T-helper 9 cell (primary cell): ENCODE measurements at places on chromosomes 5 and 9.

DNA sequence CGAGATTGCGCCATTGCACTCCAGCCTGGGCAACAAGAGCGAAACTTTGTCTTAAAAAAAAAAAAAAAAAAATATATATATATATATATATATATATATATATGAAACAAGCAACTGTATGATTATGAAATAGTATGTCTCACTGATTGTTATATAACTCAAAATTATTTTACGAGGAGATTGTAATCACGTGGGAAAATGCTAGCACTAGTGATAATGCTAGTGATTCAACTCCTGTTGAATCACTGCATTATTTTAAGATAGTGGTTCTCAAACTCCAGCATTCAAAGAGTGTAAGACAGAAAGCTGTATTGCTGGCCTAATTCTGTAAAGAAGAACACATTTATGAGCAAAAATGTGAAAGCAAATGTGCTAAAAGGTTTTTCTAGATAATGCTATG lies 12.4 kb upstream of the PTPN3 start:
- no peak for DNase-seq

DNA sequence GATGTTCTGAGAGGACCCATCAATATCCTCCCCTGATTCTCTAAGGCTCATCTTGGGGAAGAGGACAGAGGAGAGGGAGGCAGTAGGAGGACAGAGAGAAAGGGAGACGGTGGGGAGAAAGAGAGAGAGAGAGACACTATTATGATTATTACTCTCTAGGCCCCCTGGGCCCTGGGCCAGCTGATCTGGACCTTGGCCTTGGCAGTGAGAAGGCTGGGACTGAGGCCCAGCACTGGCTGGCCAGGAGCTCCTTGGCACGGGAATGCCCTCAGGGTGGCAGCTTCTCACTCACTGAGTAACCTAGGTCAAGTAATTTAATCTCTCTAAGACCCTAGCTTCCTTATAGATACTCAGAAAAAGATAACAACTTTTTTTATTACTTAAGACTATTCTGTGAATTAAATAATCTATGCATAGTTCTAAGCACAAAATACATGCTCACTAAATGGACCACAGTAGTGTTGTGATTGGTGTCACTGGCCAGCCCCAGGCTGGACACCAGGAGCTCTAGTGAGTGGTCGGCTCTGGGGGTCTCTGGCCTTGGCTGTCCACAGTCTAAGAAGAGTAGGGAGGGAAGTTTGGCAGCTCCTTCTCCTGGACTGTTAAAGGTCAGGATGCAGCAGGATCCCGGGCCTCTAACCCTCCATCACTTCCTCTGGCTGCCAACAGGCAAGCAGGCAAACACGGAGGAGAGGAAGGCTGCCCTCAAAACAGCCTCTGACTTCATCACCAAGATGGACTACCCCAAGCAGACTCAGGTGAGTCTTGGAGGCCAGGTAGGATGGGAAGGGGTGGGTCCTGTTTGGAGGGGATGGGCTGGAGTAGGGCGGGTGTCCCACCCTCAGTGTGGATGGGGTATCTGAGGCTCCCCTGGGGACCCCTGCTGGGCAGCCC lies 50.0 kb downstream of the GSN start:
- no peak for DNase-seq

GRCh38 chr5:176916337-176916736 lies 17.2 kb upstream of the HK3 start:
- no peak for DNase-seq

DNA sequence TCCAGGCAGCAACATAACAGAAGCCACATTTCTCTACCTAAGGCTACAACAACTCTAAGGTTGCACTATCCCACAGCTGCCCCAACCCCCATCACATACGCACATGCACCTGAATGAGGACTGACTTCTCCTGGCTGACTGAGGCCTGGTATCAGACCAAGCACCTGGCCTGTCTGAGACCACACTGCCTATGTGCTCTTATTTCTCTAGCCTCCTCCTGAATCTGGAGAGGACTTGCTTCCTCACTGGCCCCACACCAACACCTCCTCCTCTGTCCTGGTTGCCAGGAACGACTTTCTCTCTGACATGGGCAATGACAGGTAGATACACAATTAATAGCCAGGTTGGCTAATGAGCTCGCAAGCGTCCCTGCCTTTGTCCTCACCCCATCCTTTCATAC lies 14.9 kb upstream of the VDAC1 start:
- no peak for DNase-seq

- DNase-seq: no peak
Observed at GRCh38 chr5:149559706-149560105, 8.5 kb upstream of the CSNK1A1 start.

DNA sequence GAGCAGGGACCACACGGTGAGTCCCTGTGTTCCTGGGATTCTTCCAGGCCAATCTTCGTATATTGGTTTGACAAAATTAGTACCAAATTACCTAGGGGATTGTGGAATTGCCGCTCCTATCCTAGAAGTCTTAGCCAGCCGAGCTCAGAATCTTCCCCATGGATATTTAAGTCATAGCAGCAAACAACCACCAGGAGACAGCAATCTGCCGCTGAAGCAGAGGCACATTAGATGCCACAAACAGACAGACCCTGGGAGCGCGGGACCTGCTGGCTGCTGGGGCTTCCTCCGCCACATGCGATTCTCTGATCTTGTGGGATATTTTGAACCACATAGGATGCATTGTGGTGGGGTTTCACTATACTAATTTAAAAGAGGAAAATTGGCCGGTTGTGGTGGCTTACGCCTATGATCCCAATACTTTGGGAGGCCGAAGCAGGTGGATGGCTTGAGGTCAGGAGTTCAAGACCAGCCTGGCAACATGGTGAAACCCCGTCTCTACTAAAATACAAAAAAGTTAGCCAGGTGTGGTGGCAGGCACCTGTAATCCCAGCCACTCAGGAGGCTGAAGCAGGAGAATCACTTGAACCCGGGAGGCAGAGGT lies 31.7 kb upstream of the ZBTB43 start:
- no peak for DNase-seq

DNA sequence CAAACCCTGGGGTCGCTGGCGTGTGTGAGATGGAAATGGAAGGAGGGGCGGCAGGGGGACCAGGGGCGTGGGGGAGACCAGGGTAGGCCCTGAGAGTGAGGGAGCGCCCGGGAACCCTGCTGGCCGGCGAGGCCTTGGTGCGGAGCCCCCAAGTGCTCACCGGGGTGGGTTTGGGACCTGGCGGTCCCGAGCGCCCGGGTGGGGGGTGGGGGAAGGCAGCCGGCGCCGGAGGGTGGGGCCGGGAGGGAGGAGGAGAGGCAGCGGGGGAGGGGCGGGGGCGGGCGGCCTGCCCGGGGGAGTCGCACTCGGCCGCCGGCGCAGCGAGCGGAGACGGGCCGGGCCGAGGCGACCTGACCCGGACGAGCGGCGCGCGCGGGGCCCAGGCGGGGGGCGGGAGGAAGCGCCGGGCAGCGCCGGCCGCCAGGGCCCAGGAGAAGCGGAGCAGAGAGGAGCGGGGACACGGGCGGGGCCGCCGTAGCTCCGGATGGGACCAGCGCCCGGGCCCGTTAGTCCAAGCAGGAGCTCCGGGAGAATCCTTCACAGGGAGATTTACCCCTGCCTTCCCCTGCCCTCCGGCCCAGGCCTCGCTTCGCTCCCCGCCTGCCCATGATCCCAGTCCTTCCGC lies at the start of gene NPR2:
TSS of gene NPR2 (plus strand) at position 295 of the 625 bp plus-strand sequence. CDS start 818 bp downstream, outside the sequence.
- DNase-seq: no peak

DNA sequence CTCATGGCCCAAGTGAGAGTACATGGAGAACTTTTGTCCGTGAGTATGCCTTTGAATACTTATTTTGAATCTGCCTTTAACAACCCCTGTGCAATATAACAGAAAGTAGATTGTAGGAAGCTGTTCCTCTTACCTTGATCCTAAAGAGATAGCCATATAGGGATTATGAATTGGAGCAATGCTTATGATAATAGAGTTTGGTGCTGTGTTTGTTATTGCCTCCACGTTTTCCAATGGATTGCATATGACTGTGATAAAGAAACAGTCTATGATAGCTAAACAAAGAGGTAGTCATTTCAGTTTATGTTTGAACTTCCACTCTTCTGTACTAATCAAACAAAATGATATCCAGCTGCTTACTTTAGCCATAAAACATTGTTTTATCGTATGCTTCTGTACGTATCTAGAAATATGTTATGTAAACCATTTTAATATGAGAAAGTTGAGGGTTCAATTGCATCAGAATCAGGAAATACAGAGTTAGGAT lies 199.6 kb upstream of the RGMB start:
- DNase-seq: no peak

DNA sequence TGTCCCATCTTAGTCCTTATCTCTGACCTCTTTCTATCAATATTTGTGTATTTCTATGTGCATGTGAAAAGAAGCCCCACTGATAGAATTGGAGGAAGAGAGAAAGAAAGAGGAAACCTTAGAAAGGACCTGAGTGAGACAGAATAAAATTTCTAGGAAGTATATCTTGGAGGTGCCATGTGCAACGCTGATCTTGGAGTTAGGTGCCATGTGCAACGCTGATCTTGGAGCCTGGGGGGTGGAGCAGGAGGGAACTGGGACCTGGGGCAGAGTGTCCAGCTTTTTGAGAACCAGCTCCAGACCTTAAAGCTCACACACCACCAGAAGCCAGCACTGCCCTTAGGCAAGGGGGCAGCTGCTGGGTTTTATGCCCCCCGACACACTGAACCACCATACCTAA lies 89.4 kb downstream of the SHC3 start:
- DNase-seq: no peak

GRCh38 chr5:63081402-63081801 lies 502.8 kb downstream of the LRRC70 start:
- no peak for DNase-seq
